ENCODE measurements at places on chromosomes 2 and 18.

DNA sequence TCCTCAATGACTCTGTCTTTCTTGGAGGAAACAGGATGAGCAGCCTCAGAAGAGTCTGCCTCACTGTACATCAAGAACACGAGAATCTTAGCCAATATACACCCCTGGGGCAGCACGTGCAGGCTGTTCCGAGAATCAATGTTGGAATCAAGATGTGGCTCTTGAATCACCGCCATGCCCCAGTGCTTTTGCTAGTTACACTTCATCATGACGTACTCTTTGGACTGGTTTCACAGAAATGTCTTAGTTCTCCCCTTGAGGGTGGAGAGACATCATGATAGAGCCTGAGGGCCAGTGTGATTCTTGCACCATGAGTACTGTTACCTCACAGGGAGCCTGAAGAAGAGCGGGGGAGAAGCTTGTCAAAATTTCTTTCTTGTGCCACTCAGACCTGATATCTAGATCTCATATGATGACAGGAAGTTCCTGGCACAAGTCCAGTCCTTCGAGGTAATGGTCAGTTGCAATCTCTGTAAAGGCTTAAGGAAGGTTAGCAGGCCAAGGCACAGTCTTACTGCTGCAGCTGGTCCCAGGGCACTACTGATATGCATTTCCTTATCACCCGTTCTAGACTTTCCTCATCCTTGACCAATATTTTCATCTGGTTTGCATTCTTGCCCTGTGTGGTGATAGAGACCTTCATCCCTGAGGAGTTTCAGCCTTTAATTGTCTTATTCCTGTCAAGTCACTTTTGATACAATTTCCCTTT lies 28.2 kb upstream of the STAT4 start:
- DNase-seq = no peak

DNA sequence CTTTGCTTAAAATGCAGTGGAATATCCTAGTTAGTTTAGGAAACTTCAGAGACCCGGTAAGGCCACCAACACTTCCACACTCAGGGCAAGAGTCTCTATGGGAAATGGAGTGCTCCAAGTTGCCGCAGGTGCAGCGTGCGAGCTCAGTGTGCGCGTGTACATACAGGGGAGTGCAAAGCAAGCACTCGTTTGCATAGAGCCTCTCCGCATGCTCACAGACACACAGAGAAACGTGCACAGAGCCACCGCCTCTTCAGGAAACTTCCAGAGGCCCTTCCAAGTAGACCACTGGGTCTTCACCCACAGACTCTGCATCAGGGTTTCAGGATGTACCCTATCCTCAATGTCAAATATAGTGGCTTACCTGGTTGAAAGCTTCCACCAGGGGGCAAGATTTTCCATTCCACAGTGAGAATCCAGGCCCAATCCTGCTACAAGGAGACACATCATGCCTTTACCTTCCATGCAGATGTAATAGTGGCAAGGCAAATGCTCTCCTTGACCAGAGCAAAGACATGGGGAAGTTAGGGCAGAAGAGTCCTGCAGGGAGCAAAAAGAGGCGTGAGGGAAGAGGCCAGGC lies 513.0 kb upstream of the MYT1L start:
- no peak for DNase-seq

DNA sequence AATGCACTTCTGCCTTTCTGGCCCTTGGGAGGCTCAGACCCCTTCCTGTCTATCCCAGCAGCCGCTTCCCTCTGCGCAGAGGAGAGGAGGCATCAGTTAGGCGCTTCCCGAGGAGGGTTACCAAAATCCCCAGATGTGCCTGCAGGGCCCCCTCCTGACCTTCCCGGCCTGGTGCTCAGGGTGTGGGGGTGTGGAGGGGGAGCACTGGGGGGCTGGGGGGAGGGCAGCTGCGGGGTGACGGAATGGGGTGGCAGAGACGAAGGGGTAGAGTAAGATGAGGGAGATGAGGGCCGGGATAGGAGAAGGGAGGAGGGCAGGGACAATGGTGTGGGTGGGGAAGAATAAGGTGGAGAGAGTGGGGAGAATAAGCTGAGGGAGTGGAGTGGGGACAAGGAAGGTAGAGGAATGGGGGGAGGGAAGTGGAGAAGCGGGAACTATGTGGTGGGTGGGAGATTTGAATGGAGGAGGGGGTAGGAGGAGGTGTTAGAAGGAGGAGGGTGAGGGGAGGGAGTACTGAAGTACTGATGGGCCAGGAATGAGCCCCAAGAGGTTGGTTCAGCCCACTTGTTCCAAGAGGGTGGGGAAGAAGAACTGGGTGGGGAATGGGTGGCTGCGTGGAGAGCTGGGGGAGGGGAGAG lies 6.5 kb upstream of the ZAP70 start:
- DNase-seq = no peak

DNA sequence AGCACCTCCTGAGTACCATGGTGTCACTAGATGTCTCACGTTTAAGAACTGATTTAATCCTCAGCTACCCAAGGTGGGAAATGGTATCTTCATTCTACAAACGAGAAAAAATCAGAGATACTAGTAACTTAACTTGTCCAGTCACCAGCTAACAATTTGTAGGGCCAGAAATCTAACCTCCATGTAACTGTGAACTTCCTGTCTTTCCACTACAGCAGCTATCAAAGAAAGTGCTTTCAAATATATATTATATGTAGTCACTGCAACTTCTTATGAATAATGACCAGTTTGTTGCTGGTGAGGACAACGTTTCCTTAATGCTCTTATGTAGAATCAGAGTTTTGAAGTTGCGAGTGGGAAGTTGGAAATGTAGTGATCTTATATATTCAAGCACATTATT lies 1.9 kb downstream of the REV1 start:
- no peak for DNase-seq

DNA sequence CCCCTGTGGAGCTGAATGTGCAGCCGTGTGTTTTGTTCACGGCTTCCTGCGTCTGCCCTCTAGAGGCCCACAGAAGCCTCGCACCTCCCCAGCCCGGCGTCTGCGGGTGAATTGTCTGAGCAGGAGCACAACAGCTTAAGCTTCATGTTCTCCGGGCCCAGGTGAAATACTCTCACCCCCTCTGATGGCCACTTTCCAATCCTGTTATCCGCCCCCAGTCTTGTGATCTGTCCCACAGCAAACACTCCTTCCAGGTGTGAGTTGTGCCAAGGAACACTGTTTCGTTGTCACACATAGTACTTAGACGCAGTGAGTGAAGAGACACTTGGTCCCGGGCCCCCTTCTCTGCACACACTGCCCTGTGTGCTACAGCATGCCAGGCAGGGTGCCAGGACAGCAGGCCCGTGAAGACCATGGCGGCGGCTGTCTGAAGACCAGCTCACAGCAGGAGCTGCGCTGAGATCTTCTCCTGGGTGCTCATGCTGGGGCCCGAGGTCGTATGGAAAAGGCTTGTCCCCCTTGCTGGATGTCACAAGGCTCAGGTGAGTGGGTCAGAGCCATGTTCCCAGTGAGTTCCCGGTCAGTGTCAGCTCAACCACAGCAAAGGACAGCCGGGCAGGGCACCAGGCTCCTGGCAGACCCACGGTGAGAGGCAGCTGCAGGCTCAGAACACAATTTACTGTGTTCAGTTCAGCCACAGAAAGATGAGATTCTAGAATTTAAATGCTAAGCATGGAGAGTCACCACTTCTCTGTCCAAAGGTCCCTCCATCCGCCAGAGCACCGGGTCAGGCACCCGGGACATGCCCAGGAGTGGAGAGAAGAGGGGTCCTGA lies 6.8 kb upstream of the PXDN start:
- peak; percentile 50 for DNase-seq

DNA sequence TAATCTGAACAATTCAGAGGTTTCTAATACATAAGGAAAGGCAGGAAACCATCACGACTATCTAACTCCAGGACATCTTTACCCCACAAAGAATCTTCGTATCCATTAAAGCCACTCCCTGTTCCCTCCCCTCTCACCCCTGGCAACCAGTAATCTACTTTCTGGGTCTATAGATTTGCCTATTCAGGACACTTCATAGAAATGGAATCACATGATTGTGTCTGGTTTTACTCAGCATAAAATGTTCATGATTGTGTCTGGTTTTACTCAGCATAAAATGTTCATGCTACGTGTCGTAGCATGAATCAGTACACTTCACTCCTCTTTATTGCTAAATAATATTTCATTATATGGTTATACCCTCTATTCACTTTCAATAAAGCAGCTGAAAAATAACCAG lies 11.6 kb downstream of the FECH start:
- DNase-seq = no peak

DNA sequence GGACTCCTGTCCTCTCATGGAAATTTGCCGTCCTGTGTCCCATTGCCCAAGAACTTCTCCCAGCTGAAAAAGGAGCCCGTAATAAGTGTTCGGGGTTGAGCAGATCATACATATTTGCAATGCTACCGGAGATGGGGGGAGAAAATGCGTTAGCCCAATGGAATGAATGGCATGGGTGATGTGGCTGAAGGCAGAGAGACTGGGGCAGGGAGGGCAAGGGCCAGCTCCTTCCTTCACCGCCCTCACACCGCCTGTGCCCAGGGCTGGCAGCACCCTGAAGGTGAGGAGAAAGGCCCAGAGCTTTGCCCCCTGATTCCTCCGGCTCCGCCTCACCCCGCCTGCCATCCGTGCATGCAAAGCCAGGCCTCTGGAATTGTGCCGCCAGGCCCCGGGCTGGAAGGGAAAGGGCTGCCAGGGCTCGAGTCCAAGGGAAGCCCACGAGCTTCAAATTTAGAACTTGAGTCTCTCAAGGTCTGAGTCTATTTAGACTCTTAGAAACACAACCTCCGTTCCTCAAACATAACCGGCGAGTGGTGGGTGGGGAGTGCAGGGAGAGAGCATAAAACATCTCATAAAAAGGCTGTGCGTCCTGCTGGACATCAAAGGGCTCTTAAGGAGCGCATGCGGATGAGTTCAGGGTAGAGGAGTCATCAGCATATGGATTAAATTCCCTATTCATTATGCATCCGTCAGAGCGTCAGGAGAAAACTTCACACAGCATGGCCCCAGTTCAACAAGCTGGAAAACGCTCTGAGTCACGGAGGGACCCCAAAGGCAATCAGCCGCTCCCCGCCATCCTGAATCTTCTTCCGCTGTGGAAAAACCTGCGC lies 121.7 kb upstream of the GLI2 start:
- no peak for DNase-seq

GRCh38 chr18:2485983-2486382 lies 85.3 kb downstream of the METTL4 start:
- no peak for DNase-seq

- DNase-seq = peak; percentile 86
Observed at GRCh38 chr18:79458131-79458838, 62.6 kb downstream of the NFATC1 start.

GRCh38 chr2:105744909-105745853 lies at the start of gene NCK2:
Gene NCK2 (plus strand): TSS chr2:105744912. CDS start chr2:105855064, 110,152 bp downstream.
- DNase-seq = no peak

DNA sequence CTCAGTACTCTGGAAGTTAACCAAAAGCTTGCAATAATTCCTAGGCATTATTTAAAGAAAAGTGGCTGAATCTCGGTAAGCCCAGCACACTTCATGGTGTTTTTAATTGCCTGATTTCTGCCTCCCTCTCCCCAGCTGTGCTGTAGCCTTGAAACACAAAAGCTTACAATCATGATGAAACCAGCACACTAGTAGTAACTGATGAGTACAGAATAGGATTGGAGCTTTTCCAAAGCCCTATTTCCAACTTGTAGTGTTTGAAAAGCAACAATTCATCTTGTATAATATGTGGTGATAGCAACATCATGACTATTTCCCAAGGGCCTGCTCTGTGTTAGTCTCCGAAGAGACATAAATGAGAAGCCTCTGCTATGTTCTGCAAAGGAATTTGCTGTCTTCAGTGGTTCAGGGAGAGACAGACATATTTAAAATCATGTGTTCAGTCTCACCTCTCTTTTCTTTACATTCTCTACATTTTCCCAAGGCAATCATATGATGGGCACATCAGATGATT lies 1015.0 kb downstream of the BCL11A start:
- DNase-seq = no peak

DNA sequence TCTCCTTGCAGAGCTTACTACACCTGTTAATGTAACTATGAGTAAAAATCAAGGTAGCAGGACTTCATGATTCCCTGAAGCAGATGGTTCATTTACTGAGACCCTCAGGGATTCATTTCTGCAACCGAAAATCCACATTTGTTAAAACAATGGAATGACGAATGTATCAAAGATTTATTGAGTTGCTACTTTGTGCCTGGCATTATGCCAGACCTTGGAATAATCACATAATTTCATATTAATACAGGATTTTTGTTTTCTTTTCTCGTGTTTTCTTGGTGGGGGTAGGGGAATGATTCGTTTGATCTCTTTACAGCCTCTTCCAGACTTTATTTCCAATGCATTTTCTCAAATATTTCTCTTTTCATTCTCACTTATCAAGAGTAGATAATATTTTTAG lies 8.9 kb upstream of the KIF5C start:
- DNase-seq = no peak

GRCh38 chr18:3579701-3580100 lies 129.7 kb downstream of the TGIF1 start:
- DNase-seq = no peak

DNA sequence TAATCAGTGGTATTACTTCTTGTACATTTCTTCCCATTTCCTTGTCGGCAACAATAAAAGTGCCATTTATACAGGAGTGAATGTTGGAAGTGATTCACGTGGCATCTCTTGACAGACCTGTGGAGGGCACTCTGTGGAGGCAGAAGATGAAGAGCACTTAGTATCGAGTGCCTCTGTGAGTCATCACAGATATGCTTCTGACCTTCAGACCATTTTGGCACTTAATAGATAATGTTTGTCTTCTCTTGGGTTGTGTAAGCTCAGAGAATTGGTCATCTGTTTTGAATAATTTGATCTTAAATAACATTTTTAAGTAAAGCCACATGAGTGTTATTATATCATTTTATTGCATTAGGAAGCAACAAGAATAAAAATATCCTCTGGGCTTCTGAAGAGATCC lies 305.5 kb downstream of the PTPRM start:
- peak; percentile 2 for DNase-seq

DNA sequence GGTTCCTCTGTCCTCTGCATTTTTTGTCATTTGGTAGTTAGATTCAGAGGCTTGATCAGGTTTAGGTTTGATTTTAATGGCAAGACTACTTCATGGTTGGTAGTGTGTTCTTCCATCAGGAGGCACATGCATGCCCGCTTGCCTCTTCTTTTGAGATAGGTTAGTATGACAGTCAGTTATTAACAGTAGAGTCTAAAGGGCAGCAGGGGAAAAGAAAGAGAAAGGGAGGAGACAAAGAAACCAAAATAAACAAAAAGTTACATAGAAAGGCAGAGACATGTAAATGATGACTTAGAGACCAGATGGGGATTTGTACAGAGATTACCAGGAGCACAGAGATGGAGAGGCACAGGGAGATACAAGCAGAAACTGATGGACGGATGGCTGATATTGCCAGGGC lies 10.2 kb upstream of the RMP24 start:
- no peak for DNase-seq

- no peak for DNase-seq
Observed at GRCh38 chr2:235757212-235757611, 263.4 kb downstream of the AGAP1 start.

GRCh38 chr2:159755788-159756187 lies 42.2 kb downstream of the CD302 start:
- DNase-seq = peak; percentile 49

- DNase-seq = no peak
Observed at GRCh38 chr2:27206346-27206745, 5.5 kb upstream of the ATRAID start.

GRCh38 chr18:59549503-59550173 lies 147.6 kb downstream of the CCBE1 start:
- DNase-seq = no peak

Data from LoVo (cell line).